Fibroblast of mammary gland (primary cell): ENCODE measurements at places on chromosomes 3 and 15.

DNA sequence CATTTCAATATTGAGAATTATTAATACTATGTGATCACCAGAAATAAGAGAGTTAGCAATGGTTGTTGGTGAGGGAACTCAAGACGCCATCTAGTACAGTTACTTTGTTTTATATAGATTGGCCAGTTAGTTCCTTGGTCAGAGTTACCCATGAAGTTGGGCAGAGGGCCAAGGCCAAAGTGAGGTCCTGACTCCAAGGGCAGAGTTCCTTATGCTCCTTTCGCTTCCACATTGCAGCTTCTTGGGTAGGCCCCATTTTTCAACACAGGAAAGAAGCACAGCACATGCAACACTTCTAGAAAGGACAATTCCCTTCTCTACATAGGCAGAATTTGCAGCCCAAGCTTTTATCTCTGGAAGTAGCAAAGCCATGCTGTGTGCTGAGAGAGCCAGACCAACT lies 178.6 kb downstream of the KCNAB1 start:
- no peak for DNase-seq

- DNase-seq: peak; percentile 37
These were observed 95.2 kb downstream of the PLSCR2 start for GRCh38 chr3:146374146-146374545.

DNA sequence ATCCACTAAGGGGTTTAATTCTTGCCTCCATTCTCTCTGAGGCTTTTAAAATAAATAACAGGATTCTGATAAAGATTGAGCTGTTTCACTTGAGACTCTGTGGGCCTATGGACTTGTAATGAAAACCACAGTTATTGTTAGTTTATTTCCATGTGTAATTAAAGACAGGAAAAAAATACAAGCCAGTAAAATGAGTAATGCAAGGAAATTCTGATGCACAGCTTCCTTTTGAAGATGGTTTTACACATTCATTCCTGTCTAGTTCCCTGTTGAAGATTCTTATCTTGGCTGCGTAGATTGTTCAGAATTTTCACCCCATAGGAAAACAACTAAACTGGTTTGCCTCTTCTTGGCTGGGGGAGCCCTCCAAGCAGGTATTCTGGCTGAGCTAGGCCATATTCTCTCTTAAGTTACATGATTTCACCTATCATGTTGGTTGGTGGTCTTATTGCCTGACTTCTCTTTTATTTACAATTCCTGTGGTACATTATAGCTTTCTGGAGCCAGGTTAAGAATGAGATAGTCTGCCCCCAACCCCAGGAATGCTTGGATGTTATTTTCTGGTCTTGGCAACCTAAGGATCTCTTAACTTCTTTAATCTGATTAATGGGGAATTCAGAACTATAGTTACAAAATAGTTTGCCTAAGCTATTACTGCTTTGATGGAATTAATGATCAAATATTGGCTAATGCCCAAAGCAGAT lies 67.6 kb downstream of the MITF start:
- peak; percentile 69 for DNase-seq

- DNase-seq: peak; percentile 50
These were observed 60.8 kb upstream of the ARHGEF26 start for GRCh38 chr3:154060238-154061000.

GRCh38 chr3:193831495-193832455 lies 238.8 kb downstream of the OPA1 start:
- no peak for DNase-seq
